ENCODE measurements at places on chromosomes 4 and X. TPM values are rescaled to one million over a fixed set of nuclear protein-coding genes. Genes with fewer than 3 reads are reported as not detected.

DNA sequence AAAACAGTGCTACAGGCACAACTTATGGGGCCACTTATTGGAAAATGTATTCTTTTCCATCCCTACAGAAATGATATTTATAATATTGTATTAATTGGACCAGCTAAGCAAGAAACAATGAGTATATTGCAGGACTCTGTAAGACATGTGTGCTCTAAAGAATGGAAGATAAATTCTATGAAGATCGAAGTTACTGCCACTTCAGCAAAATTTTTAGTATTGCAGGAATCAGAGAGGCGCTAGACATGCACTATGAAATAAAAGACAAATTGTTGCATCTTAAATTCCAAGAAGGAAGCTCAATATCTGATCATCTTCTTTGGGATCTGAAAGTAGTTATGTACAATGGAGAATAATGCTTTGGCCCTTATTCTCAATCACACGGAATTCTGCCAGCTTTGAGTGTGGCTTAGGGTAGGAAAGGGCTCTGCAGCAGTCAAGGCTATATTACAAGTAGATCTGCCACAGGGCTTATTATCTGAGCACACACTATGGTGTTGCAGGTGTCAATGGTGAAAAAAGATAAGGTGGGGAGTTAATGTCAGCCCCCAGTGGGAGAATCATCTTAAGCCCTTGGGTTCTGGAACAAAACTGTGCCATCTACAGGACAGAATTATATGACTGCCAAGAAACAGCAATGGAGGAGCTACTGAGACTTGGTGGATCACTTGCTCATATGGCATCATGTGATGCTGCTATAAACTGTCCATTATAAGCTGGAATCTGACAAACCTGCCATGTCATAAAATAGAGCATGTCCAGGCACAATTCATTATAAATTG, 334.0 kb upstream of the NDST3 start:
- H3K4me3 ChIP-seq = no peak overlapping the region
- H3K36me3 ChIP-seq = no peaks in the 10 kb centered on the region
- H3K27me3 ChIP-seq = no peaks in the 10 kb centered on the region
- no peak overlapping the region for H3K27ac ChIP-seq
- no peak for DNase-seq
- H3K4me1 ChIP-seq = no peaks in the 10 kb centered on the region

GRCh38 chr4:169446824-169447223, 165.6 kb downstream of the NEK1 start:
- no peaks in the 10 kb centered on the region for H3K4me1 ChIP-seq
- no peak overlapping the region for H3K27ac ChIP-seq
- H3K36me3 ChIP-seq = peaks cover 11% of the 10 kb centered on the region
- H3K4me3 ChIP-seq = no peak overlapping the region
- DNase-seq = no peak

DNA sequence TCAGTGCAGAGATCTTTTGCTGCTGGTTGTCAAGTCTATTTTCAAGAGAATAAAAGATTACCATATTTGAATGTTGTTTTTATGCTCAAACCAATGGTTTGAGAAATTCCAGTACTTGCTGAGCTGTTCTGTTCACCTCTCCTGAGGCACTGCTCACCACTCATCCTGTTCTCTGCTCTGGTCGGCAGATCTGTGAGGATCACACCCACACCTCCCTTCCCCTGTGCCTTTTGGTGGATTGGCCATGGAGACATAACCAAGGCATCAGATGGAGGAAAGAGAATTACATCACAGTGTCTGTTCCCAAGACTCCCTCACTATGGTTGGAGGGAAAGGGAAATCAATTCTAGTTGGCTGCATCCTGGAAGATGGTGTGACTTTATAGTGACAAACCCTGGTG, 391.6 kb downstream of the ARHGAP24 start:
- H3K4me3 ChIP-seq = no peak overlapping the region
- no peak for DNase-seq
- H3K27ac ChIP-seq = no peak overlapping the region
- H3K27me3 ChIP-seq = no peaks in the 10 kb centered on the region
- H3K4me1 ChIP-seq = peaks cover 17% of the 10 kb centered on the region
- H3K36me3 ChIP-seq = no peaks in the 10 kb centered on the region

- no peak overlapping the region for H3K27ac ChIP-seq
- H3K4me1 ChIP-seq = no peaks in the 10 kb centered on the region
- no peak overlapping the region for H3K4me3 ChIP-seq
- no peaks in the 10 kb centered on the region for H3K36me3 ChIP-seq
Measured at GRCh38 chrX:22117633-22118032, 85.5 kb downstream of the PHEX start.

The BOD1L1 gene
- total RNA-seq = 29.4 TPM

GRCh38 chrX:25941087-25941486, 197.1 kb upstream of the MAGEB18 start:
- no peaks in the 10 kb centered on the region for H3K4me1 ChIP-seq
- DNase-seq = no peak
- H3K4me3 ChIP-seq = no peak overlapping the region
- H3K27me3 ChIP-seq = no peaks in the 10 kb centered on the region

DNA sequence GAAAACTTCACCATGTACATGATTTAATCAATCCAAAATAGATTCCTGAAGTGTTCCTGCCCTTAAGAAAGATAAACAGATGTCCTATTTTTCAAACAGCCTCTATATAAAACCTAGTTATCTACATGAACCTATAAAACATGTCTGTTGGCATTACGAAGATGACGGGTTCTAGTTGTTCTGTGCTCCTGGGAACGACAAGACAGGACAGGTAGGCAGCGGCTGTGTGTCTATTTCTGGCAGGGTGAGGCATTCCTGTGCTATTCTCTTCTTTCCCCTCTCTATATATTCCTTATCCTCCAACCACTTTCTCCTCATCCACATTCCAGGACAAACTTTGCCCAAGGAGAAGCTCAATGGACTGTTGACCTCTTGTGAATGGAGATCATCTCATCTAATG, 6.1 kb downstream of the FAT1 start:
- peaks cover 8% of the 10 kb centered on the region for H3K4me1 ChIP-seq
- H3K36me3 ChIP-seq = peaks cover 18% of the 10 kb centered on the region
- H3K4me3 ChIP-seq = no peak overlapping the region

GRCh38 chr4:175661437-175661836, 150.6 kb downstream of the GPM6A start:
- no peaks in the 10 kb centered on the region for H3K27me3 ChIP-seq
- H3K4me1 ChIP-seq = no peaks in the 10 kb centered on the region
- no peak for DNase-seq
- H3K27ac ChIP-seq = no peak overlapping the region
- H3K36me3 ChIP-seq = no peaks in the 10 kb centered on the region
- H3K4me3 ChIP-seq = no peak overlapping the region

The DMD gene
- 27.1 TPM for total RNA-seq

- H3K4me3 ChIP-seq = no peak overlapping the region
- H3K27me3 ChIP-seq = no peaks in the 10 kb centered on the region
- peaks cover 4% of the 10 kb centered on the region for H3K4me1 ChIP-seq
- no peak overlapping the region for H3K27ac ChIP-seq
Measured at GRCh38 chr4:2332976-2333319, 71.0 kb upstream of the MXD4 start.

DNA sequence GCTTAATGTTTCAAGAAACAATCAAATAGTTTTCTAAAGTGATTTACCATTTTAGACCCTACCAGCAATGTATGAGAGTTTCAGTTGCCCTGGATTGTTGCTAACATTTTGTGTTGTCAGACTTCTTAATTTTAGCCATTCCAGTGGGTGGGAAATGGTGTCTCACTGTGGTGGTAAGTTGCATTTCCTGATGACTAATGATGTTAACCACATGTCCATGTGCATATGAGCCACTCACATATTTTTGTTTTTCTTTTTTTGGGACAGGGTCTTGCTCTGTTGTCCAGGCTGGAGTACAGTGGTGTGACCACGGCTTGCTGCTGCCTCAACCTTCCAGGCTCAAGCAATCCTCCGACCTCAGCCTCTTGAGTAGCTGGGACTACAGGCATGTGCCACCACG, 48.3 kb downstream of the MED28 start:
- no peak overlapping the region for H3K4me3 ChIP-seq
- no peaks in the 10 kb centered on the region for H3K27me3 ChIP-seq
- no peaks in the 10 kb centered on the region for H3K4me1 ChIP-seq
- no peaks in the 10 kb centered on the region for H3K36me3 ChIP-seq
- no peak overlapping the region for H3K27ac ChIP-seq
- DNase-seq = no peak

DNA sequence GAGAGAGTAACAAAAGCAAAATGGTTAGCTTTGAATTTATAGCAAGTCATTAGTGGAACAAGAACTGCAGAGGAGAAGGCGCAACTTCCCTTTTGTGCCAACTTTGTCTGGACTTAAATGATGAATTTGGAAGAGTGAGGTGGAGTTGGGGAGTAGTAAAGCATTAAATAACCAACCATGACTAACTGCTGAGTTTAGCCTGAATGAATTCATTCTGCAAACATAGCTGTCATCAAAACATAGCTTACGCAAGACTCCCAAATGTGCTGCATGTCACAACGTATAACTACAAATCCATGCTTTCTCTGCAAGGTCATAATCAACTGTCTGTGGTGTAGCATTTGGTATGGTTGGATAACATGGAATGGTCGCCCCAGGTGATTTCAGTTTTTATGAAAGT, 75.9 kb upstream of the RPL34 start:
- H3K27ac ChIP-seq = no peak overlapping the region
- no peaks in the 10 kb centered on the region for H3K4me1 ChIP-seq
- no peaks in the 10 kb centered on the region for H3K36me3 ChIP-seq
- no peak for DNase-seq

The PHEX gene
- 0.06 TPM for total RNA-seq

GRCh38 chrX:134171661-134172587, 65.1 kb upstream of the CCDC160 start:
- peak; percentile 69 for DNase-seq
- H3K27ac ChIP-seq = peak overlapping the region; percentile 92
- H3K36me3 ChIP-seq = peaks cover 13% of the 10 kb centered on the region
- peak overlapping the region; percentile 80 for H3K4me3 ChIP-seq

GRCh38 chr4:182447767-182448280, 204.6 kb downstream of the TENM3 start:
- peak; percentile 45 for DNase-seq
- peaks cover 16% of the 10 kb centered on the region for H3K27me3 ChIP-seq
- no peaks in the 10 kb centered on the region for H3K36me3 ChIP-seq
- no peak overlapping the region for H3K27ac ChIP-seq
- peak overlapping the region; percentile 68 for H3K4me3 ChIP-seq
- peaks cover 26% of the 10 kb centered on the region for H3K4me1 ChIP-seq

The APBB2 gene
- 83.2 TPM for total RNA-seq

DNA sequence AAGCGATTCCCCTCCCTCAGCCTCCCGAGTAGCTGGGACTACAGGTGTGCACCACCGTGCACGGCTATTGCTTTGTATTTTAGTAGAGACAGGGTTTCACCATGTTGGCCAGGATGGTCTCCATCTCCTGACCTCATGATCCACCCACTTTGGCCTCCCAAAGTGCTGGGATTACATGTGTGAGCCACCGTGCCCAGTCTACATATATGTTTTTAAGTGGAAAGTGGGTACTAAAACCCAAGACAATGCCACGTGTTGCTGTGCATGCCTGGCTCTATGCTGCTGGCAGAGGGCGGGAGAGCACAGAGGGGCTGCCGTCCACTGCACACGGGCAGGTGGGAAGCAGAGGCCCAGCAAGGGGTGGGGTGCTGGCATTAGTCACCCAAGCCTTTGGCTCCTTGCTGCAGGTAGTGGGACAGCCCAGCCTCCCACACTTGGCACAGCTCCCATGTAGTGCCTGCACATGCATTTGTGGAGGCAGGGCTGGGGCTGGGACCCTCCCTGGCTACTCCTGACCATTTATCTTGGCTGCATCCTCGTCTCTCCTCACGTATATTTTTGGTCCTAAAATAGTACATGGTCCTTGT, 3.5 kb downstream of the EMD start:
- no peak for DNase-seq
- no peaks in the 10 kb centered on the region for H3K36me3 ChIP-seq
- no peaks in the 10 kb centered on the region for H3K27me3 ChIP-seq
- H3K4me3 ChIP-seq = no peak overlapping the region

The CPXCR1 gene
- total RNA-seq = not detected

GRCh38 chr4:98476891-98477290, 181.5 kb downstream of the TSPAN5 start:
- H3K4me1 ChIP-seq = no peaks in the 10 kb centered on the region
- H3K27ac ChIP-seq = no peak overlapping the region
- H3K27me3 ChIP-seq = no peaks in the 10 kb centered on the region
- H3K36me3 ChIP-seq = no peaks in the 10 kb centered on the region
